Hematopoietic multipotent progenitor cell treated with erythropoietin and hydrocortisone succinate and interleukin-3 and kit ligand, for 6 days (in vitro differentiated cells): ENCODE measurements at places on chromosomes 13 and 19.
A peak's percentile ranks its signal among the peaks of the same experiment; 100 is the strongest.

DNA sequence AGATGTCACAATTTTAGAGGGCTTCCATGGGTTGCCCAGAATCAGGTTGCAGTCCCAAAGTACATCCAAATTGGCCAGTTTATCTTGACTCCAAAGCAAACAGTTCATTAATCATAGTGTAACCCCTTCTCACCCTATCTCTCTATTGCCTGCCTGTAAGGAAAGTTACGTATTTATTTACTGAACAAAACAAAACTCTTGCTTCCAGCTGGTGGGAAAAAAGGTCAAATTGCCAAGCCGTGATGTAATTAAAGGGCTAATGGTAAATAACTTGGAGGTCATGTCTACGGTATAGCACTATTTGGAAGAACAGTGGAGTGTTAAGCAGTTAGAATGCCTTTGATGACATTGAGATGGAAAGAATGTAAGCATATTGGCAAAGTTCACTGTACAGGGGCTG, 214.0 kb downstream of the DLEU7 start:
- DNase-seq: no peak

- DNase-seq: no peak
Measured at GRCh38 chr19:13078897-13079541, 23.6 kb downstream of the LYL1 start.

GRCh38 chr19:4597278-4597974, 37.9 kb upstream of the SEMA6B start:
- no peak for DNase-seq

DNA sequence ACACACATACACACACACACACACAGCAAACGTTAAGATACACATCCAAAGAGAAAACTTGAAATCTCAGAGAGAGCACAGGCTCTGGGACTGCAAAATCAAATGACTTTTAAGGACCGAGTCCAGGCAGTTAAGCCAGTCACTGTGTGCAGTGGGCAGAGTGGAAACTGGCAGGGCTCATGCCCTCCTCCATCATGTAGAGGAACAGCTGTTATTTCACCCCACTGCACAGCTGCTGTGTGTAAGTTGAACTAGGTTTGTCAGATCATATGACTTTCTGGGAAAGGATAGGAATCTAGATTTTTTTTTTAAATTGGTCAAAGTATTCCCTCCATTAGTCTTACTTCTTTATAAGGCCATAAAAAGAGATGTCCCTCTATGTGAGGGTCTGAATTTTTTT, 1002.1 kb downstream of the UQCRFS1 start:
- no peak for DNase-seq

- DNase-seq: no peak
Measured at GRCh38 chr13:29260684-29261083, 334.8 kb downstream of the SLC7A1 start.

GRCh38 chr19:3503036-3503572, 2.6 kb upstream of the DOHH start:
- peak; percentile 65 for DNase-seq

- DNase-seq: no peak
Measured at GRCh38 chr13:101307181-101307701, 109.1 kb downstream of the NALCN start.

DNA sequence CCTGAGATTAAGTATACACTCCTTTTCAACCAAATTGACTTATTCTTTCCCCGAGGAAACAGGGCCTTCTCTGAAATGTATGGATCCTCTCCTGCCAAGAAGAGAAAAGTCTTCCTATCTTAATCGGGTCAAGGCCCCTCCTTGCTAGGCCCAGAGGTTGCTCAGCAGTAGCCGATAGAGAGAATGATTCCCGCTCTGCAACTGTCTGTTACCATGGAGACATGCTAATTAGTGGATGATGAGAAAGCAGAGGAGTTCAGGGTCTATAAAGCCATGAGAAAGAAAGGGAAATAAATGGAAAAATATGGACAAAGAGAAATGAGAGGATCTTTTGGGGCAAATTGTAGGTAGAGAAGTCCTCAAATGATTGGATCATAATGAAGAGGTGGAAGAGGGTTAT, 103.5 kb downstream of the POU4F1 start:
- no peak for DNase-seq
